ENCODE measurements at places on chromosomes 6 and 20.

DNA sequence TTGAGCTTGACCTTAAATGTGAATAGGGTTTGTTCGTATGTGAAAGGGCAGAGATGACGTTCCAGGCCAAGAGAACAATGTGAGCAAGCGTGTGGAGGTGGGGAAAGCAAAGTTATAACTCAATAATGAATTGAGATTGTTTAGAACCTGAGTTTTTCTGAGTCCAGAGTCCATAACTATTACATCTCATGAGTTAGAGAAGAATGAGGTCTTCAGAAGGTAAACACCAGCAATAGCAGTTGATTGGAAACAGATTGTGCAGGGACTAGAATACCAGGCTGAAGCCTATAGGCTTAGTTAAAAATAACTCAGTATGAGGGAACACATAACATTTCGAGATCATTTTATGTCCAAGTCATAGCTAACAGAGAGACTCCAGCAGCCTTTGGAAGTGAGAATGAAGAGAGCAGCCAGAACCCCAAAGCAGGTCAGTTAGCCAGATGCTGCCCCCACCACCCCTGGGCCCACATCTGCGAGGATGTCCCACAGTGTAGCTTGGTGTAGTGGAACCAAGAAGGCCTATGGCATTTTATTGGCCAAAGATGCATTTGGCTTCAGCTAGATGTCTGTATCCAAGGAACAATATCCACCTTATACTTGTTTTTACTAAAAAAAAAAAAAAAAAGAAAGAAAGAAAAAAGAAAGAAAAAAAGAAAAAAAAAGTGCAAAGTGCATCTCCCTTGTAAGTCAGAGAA is 121.7 kb downstream of the TNFRSF21 start:
- DNase-seq: no peak

- no peak for DNase-seq
These were observed 26.7 kb downstream of the MDN1 start for GRCh38 chr6:89792881-89793280.

DNA sequence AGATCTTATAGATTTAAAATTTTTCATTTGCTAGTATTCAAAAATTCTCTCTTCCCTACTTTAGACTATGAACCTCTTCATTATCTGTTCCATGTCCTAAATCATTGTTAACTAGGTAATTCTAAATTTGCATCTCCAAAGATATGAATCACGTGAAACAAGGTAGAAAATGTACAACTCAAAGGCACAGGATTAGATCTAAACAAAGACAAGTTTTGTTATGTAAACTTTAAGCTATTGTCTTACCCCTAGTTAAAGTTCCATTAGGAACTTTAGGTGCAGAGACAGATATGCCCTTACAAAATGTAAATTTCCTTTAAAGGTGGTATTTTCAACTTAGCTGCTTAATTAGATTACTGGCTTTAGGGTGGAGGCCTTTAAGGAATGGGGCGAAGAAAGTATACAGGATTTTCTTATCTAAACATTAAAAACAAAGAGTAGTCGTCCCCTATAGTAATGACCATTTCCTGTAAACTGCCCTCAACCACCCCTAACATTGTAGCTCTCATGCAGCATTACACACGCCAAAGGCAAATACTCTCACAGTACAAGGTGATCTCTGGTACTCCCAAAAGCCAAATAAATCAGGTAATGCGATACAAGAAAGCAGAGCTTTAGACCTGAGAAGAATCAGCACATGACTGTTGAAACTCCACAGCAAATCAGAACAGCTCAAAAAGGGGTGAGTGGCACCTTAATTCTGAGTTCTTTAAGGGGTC is 57.4 kb upstream of the MRAP2 start:
- no peak for DNase-seq

- DNase-seq: no peak
These were observed 408.4 kb downstream of the PKHD1 start for GRCh38 chr6:51678905-51679620.

DNA sequence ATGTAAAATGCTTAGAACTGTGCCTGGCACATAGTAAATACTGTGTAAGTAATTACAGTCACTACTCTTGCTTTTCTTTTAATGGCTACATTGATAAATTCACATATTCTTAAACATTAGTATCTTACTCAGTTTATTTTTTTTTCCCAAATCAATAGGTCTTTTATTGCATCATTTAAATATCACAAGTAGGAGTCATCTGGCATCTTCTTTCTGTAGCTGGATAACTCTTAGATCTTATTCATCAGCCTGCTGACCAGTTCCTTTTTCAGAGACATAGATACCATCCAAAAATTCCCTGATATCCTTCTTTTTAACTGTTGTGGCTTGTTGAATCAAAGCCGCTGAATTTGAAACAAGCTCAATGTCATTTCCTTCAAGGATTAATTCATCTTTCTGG is 20.0 kb upstream of the PHF3 start:
- DNase-seq: no peak

DNA sequence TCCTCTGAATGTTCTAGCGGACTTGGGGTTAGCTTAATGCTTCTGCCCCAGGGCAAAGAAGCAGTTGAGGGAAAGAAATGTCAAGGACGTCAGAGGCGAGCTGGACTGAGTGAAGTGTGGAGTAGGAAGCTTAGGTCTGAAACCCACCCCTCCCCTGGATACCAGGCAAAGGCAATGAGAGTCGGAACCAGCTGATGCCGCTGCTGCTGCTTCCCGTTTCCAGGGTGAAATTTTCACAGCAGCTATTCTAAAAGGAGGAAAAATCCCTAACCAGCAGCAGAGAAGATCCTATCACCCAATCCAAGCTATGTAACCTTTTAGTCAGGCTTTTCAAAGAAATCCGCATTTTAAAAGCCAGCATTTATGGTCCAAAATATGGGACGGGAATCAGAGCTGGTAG is 564.3 kb downstream of the LMBRD1 start:
- no peak for DNase-seq

GRCh38 chr6:68876792-68877493 is 241.9 kb downstream of the ADGRB3 start:
- no peak for DNase-seq

GRCh38 chr20:20412750-20413149 is 44.8 kb downstream of the INSM1 start:
- DNase-seq: no peak

GRCh38 chr20:24875078-24875477 is 74.0 kb upstream of the CST7 start:
- DNase-seq: no peak

DNA sequence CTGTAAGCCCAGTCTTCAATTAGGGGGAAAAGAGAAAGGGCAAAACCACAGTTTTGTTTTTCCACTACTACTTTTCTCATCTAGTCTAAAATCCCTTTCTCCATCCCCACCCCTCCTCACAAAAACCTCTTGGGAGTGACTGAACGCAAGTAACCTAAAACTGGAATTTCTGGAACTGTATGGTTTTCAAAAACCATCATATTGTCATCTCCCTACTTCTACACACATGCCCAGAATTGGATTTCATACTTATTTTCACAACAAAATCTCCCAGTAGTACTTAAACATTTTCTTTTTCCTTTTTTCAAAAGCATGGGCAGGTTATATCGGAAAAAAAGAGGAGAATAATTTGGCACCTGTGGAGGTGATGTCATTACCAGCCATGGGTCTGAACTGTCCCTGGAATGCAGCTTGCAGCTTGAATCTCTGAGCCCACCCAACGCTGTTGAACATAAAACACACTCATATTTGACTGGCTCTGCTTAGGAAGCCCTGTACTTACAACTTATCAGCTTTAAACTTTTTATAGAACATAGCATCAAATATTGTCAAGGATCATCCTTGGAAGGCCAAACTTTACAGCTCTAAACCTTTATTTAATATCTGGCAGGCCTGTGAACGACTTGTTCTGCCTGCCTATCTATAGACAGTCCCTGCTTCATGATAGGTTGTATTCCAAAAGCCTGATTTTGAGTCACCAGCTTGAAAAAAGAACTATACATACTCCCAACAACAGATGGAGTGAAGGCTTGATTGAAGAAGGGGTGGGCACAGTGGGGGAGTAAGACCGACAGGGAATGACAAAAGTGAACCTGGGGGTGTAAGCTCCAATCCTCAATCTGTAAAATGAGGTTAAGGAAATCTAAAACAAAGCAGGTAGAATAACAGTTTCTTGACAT is 59.3 kb downstream of the EPB41L2 start:
- no peak for DNase-seq

GRCh38 chr6:15522856-15523529 is 139.8 kb downstream of the DTNBP1 start:
- DNase-seq: no peak
